ENCODE measurements at places on chromosomes 6 and 20. TPM values are rescaled to one million over a fixed set of nuclear protein-coding genes. Genes with fewer than 3 reads are reported as not detected.

DNA sequence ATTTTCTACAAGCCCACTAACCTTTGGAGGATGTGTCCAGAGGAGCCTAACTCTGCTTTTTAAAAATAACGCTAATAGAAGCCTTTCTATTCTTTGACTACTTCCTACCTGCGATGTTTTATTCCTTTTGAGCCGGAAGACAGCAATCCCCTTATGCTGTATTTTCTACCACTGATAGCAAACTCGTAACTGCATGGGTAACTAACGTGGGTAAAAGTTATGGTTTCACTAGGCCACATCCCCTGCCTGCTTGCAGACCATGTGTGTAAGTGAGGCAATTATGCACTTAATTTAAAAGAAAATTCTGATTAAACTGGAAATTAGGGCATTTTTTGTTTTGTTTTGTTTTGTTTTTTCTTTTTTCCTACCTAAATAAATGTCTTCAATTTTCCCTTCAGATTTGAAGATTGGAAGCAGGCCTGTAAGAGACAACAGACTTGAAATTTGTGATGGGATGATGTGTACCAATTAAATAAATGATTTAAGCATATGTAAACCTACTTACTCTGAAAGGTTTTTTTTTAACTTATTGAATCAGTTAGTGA is 931 bp downstream of the UFL1 start:
- DNase-seq = no peak

DNA sequence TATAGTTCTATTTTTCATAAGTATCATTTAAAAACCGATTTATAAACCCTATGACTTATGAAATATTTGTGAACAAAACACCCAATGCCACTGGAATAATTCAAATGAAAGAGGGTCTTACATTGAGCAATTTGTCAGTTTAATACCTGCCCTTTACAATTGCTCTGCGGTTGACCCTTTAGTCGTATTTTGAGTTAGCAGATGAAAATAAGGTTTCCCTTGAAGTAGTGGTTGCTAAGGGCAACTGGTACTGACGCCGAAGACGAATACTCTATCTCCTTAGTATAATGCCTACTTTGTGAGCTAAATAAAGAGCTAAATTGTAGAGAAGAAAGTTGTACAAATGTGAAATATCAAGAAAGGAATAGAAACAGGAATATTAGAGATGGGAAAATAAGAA is 69.4 kb downstream of the KCNQ5 start:
- no peak for DNase-seq

DNA sequence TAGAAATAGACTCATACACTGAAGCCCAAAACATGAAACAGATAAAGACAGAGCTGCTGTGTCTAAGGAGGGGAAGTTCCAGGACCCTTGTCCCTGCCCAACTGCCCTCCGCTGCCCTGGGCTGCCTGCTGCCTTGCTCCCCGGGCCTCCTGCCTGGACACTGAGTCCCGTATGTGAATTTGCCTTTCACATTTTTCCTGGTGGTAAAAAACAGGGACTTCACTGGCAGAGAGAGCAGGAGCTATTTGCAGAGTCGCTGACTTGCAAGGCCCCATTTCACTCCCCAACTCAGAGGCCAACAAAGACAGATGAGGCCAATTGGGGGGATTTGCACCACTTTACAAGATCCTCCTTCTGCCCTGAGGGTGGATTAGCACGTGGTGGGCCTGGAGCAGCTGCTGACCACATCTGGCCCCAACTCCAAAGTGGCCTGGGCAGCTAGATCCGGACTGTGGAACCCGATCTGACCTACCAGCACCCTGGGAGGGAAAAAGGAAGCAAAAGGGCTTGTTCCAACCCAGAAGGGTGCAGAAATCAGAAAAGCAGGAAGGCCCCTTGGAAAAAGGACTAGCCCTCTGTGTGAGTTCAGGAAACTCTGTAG is 61.4 kb downstream of the NOL4L start:
- DNase-seq = no peak

- DNase-seq = no peak
Measured at GRCh38 chr6:20929283-20929682, 395.0 kb downstream of the CDKAL1 start.

DNA sequence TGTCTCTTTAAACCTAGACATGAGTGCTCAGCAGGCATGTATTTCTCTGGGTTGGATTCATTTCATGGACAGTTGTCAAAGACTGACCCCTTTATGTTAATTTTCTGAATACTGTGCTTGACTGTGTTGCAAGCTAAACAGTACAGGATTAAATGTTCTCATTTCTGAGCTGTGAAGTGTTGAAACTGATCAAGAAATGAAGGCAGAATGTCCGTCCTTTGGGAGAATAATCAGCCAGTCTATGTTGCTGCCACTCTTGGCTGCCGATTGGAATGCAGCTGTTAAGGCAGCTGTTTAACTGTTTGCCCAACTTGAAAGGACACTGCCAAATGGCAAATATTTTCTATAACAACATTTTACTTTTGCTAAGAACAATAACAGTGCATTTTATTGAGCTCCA is 87.3 kb downstream of the CEP57L1 start:
- no peak for DNase-seq

- DNase-seq = no peak
Measured at GRCh38 chr20:59400708-59401107, 100.3 kb downstream of the EDN3 start.

DNA sequence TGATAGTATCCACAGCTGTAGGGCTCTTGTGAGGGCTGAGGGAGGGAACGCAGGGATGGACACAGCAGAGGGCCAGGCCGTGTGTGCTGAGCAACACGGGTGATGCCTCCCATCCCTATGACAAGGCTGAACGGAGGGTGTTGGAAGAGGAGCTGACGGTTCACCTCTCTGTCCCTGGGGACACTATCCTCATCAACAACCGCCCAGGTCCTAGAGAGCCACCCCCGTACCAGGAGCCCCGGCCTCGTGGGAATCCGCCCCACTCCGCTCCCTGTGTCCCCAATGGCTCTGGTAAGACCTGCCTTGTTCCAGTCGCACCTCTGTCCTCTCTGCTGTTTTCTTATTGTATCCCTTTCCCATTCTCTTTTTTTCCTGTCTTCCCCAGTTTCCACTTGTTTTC is 10.1 kb downstream of the DDR1 start:
- DNase-seq = no peak

DNA sequence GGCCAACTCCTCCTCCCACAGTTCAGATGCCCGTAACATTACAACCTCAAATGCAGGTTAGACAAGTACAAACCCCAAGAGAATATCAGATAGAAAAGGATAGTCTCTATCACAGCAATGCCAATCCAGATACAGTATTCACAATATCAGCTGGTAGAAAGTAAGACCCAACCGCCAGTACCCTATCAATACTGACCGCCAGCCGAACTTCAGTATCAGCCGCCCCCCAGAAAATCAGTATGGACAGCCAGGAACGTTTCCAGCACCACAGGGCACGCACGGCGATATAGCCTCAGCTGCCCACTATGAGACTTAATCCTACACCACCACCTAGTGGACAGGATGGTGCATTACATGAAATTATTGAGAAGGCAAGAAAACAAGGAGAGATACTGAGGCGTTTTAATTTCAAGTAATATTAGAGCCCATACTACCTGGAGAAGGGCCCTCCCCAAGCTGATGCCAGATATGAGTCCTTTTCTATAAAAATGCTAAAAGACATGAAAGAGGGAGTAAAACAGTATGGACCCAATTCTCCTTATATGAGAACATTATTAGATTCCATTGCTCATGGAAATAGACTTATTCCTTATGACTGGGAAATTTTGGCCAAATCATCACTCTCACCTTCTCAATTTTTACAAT is 17.6 kb upstream of the EIF2S2 start:
- DNase-seq = peak; percentile 59

DNA sequence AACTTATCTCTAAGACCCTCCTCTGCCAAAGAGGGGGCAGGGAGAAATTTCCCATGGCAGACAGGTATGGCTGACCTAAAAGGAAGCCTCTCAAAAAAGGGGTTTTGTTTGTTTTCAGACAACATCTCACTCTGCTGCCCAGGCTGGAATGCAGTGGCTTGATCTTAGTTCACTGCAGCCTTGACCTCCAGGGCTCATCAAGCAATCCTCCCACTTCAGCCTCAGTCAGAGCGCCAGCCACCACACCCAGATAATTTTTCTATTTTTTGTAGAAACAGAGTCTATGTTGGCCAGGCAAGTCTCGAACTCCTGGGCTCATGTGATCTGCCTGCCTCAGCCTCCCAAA is 3.8 kb downstream of the EZR start:
- DNase-seq = no peak

DNA sequence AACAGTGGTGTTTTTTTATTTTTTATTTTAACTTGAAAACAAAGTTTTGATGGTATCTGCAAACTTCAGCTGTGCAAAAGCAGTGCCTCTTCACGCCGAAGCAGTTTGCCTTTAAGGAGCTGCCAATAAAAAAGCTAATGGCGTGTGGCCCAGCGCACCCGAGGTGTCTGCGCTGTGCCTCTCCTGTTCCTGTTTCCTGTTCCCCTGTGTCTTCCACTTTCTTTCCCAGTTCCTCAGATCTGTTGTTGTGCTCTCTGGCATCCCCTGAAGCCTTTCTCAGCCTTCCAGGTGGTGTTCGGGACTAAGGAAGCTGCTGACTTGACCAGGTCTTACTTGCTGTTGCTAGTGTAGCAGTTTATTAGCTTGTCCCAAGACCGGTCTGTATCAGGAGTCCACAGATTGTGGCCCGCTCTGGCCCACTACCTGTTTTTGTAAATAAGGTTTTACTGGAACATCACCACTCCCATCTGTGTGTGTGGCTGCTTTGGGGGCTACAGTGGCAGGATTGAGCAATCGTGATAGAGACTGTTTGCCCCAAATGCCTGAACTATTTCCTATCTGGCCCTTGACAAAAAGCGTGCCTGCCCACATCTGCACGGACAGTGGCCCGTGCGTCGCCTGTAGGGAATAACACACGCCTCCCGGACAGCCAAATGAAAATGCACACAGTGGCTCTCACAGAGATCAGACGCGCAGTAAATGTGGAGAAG is 178.3 kb downstream of the TMEM242 start:
- DNase-seq = no peak

GRCh38 chr20:51185277-51185676 is 162.4 kb upstream of the KCNG1 start:
- DNase-seq = no peak

- no peak for DNase-seq
Measured at GRCh38 chr6:168451805-168452517, 11.0 kb downstream of the SMOC2 start.

DNA sequence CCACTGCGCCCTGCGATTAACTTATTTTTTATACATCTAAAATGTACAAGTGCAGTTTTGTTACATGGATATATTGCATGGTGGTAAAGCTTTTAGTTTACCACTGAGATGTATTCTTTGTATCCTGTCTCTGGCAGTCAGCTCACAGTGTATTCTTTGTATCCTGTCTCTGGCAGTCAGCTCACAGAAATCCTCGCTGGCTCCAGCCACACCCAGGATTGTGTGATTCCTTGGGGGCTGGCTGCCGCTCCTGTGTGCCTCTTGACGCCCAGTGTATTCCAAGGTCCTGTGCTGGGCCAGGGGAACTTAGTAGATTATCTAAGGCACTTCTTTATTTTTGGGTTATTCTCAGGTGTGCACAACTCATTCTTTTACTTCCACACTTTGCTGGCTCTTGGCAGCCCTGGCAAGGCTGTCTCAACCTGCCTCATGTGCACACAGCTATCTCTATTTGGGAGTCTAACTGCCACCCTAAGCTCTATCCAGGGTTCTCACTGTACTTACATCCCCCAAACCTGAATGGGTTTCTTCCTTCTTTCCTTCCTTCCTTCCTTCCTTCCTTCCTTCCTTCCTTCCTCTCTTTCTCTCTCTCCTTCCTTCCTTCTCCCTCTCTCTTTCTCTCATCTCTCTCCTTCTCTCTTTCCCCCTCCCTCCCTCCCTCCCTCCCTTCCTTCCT is 12.4 kb upstream of the RNF24 start:
- DNase-seq = no peak

GRCh38 chr6:71099649-71100048 is 142.8 kb upstream of the B3GAT2 start:
- no peak for DNase-seq

- no peak for DNase-seq
Measured at GRCh38 chr6:11121851-11122250, 10.3 kb upstream of the ERVFRD-1 start.

DNA sequence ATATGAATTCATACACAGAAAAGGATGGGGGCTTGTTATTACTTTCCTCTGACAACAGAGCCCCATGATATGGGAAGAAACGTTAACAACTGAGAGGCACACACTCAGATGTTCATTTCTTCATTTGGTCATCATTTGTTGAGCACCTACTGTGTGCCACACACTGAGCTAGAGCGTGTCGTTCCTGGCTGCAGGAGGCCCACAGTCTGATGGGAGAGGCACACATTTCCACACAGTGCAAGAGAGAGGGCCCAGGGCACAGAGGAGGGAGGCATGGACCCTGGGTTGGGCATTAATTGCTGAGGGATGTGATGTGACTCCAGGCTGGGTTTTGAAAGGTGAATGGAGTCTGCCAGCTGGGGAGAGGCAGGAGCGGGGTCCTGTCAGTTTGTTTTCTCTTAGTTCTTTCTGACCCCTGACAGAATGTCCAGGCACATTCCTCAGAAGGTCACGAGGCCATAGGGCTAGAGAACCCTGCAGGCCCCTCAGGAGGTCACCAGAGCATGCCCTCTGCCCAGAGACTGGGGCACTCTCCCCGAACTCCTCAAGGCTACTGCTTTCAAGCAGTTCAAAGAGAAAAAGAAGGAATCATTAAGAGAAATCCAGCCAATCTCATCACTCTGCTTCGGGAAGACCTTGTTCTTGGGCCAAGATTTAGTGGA is 216.2 kb downstream of the UST start:
- no peak for DNase-seq

GRCh38 chr20:17442588-17442987 is 88.6 kb downstream of the BFSP1 start:
- DNase-seq = no peak

DNA sequence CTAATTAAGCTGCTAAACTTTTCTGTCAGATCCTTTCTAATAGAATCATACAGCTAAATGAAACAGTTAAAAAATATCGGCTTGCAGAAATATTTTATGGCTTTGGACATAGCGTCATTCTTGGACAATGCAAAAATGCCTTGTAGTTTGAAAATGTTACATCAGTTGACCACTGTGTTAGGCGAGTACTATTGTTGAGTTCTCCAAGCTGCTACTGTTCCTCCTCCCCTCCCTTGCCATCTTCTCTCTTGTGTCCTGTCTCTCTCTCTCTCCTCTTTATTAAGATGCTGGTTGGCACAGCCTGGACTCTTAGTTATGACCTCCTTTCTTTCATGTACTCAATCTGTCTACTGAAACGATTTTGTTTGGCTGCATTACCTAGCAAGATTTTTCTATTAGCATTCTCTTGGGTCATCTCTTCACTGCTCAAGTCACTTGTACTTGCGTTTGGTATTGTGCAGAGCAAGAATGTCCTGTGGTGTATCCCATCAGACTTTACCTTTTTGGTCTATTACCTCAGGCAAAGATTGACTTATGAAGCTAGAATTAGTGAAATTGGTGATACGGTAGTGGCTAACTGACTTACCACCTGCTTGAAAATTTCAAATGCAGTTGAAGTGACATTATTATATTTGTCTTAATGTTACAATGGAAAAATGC is 127.9 kb downstream of the FARS2 start:
- DNase-seq = no peak

- DNase-seq = no peak
Measured at GRCh38 chr6:70281923-70282311, 21.0 kb downstream of the COL9A1 start.

The SCGN gene
- total RNA-seq = 5.0 TPM

The SRSF12 gene
- total RNA-seq = 0.17 TPM

The SIRPB2 gene
- 4.4 TPM for total RNA-seq

The CCDC170 gene
- total RNA-seq = 0.37 TPM

The TREML1 gene
- total RNA-seq = 0.08 TPM

The ADGRF5 gene
- total RNA-seq = 19.9 TPM

The PRKN gene
- total RNA-seq = 3.9 TPM

The EFHC1 gene
- total RNA-seq = 3.7 TPM

The CNKSR3 gene
- 22.7 TPM for total RNA-seq

The BTBD9 gene
- total RNA-seq = 12.4 TPM

The GSTA2 gene
- 2.2 TPM for total RNA-seq

The TMEM217 gene
- total RNA-seq = 0.67 TPM

Measured in liver (tissue), 10 donors.